NCI-H2107 (cell line): ENCODE measurements at places on chromosomes 5 and 9.

DNA sequence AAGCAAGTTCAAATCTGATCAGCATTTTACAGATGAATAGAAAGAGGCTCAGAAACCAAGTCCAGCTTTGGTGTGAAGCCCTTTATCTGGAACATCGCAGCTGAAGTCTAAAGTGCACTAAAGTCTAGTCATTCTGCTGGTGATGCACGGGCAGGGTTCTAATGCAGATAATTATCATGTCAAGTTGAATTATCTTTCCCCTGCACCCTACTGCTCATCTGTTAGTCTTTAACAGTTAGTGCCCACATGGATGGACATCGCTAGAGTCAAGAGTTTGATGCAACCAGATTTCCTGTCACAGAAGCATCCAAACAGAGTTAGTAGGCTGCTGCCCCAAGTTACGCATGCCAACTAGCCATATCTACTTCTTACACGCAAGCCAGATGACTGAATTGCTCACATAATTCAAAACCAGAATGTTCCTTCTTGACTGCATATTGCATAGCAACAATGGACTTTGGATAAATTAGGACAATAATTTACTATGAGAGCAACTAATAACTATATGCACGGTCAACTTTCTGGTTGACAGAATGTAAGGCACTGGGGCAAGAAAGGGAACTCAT is 1.6 kb upstream of the TOMM5 start:
- DNase-seq: no peak

DNA sequence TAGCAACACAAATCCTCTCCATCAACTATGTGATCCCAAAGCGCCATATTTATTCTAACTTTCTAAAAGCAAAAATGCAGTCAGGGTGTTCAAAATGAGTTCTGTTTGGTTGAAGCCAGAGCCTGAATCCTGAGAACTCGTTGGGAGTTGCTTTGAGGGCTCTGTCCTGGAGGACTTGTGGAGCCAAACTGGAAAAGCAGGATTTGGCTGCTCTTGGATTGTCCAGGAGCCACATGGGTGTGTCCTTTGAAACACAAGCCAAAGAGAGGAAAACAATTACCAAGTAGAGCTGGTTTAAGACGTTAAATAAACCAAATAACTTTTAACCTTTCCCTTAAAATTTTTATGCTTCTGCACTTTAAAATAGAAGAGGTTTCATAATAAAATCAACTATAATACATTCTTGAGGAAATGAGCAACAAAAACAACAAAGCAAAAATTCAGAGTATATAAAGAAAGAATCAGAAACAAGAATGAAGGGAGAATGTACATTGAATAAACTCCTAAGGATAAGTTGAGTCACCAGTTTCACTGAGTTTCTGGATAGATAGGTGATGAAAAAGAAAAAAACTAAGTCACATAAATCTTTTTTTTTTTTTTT is 13.5 kb downstream of the C5orf46 start:
- DNase-seq: no peak

GRCh38 chr9:38359297-38359653 is 33.2 kb upstream of the ALDH1B1 start:
- DNase-seq: no peak

DNA sequence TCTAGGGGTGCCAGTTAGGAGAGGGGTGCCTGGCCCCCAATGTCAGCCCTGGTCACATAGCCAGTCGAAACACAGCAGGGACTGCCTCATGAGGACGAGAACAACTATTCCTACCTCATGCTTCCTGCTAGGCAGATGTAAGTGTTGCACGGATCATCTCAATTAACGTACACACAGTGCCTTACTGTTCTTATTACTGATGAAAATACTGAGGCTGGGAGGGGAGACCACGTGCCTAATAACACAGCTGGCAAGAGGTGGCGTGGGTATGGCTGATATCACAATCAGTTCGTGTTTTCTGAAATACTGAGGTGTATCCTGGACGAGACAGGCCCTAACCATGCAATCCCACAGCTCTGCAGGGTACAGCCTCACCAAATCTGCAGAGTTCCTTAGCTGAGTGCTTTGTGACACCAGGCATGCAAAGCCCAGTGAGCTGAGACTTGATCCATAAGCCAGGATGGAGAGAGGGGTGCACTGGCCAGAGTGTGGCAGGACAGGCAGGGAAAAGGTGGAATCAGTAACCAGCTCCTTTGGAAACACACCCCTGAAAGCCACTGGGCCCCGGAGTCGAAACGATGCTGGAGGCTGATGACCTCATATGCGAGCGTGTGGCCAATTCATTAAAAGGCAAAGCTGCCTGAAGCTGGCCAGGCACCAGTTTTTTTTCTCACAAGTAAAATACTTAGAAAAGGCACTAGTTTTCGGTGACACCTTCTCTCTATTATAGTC is 63.9 kb downstream of the PRRT1B start:
- DNase-seq: no peak

- no peak for DNase-seq
These were observed 424.5 kb downstream of the NR2F1-AS1 start for GRCh38 chr5:93156566-93156965.

GRCh38 chr5:36569491-36569890 is 36.9 kb upstream of the SLC1A3 start:
- DNase-seq: no peak

- DNase-seq: no peak
These were observed 493.2 kb downstream of the BNC2 start for GRCh38 chr9:16377311-16377710.

- DNase-seq: no peak
These were observed 26.5 kb downstream of the MRPS27 start for GRCh38 chr5:72293495-72294055.

- no peak for DNase-seq
These were observed 632 bp downstream of the UBAP1 start for GRCh38 chr9:34179213-34180136.

- no peak for DNase-seq
These were observed 113.9 kb downstream of the TMEM174 start for GRCh38 chr5:73286896-73287295.

DNA sequence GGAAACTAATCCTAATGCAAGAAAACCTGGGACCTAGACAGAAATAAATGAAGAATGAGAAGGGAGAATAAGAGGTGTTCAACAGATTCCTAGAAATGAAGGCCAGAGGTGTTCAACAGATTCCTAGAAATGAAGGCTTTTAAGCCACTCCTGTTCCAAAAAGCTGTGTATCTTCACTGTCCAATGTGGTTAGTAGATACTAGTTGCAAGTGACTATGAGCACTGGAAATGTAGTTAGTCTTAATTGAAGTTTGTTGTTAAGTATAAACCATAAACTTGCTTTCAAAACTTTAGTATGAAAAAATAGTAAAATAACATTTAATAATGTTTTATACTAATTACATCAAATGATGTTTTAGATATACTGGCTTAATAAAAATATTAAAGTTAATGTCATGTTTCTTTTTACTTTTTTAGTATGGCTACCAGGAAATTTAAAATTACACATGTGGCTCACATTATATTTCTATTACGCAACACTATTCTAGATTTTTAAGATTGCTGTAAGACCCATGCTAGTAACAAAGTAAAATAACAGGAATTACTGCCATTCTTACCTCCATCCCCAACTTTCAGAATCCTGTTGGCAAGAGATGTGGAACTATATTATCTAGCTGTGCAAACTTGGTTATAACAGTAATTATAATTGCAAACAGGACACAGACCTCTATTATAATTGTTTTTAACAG is 57.5 kb downstream of the RICTOR start:
- DNase-seq: no peak

- DNase-seq: peak; percentile 69
These were observed at the start of the genes CENPP and NOL8 for GRCh38 chr9:92325269-92325990. TSS of gene CENPP (plus strand) at chr9:92325953. TSS of gene NOL8 (minus strand) at chr9:92325350. CDS start at chr9:92324161, 1,189 bp downstream.

GRCh38 chr9:86281593-86282076 is 703 bp downstream of the ISCA1 start:
- no peak for DNase-seq

GRCh38 chr9:125672876-125673275 is 34.1 kb downstream of the MAPKAP1 start:
- no peak for DNase-seq

DNA sequence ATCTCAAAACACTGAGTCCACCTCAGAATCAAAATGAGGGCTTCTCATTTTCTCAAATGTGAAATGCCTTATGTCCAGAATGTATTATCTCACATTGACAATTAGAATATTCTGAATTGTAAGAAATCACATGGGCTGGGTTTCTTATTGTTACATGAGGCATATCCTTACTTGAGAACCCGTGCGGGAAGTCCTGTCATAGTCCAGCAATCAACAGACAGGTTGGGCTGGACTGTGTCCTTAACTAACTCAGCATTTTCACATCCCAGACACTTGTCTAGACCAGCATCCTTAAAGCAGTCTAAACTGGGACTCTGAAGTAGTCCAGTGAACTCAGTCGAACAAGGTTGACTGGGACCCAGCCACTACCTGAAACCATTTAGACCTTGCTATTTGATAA is 267.6 kb downstream of the CETN3 start:
- DNase-seq: no peak

DNA sequence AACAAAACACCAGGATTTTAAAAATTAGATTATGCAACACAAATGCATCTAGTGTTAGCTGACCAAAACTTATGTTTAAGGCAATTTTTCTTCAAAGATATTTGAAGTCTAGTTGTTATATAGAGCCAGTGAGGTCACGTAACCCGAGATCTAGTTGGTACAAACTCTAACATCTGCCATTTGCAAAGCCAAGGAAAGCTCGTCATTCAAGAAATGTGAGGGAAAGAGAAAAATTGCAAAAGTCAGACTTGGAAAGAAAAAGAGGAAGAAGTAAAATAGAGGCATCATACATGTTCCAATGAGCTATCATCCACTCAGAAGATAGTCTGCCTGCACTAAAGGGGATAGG is 293.4 kb upstream of the PUM3 start:
- DNase-seq: no peak
